Activated CD8-positive, alpha-beta T cell treated with anti-CD3 and anti-CD28 coated beads for 36 hours (primary cell): ENCODE measurements at places on chromosomes 4 and X. TPM values are rescaled to one million over a fixed set of nuclear protein-coding genes. Genes with fewer than 3 reads are reported as not detected.

DNA sequence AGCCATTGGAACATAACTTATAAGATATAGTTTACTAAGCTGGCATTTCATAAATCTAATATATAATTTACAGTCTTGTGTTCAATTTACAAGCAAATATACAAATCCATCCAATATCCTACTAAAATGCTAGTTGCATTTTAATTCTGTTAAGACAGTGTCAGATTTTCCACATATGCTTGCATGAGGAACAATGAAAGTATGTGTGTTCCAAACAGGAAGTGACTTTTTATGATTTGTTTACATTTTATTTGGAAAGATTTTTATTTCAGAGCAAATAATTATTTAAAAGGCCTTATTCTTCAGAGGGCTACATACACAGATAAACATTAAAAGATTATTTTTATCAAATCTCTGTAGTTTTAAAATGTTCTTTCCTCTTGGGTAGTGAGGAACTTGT, 130.1 kb downstream of the KLHL34 start:
- H3K27me3 ChIP-seq: no peaks in the 10 kb centered on the region
- H3K4me1 ChIP-seq: no peaks in the 10 kb centered on the region
- no peak overlapping the region for H3K4me3 ChIP-seq
- H3K36me3 ChIP-seq: peaks cover 7% of the 10 kb centered on the region

DNA sequence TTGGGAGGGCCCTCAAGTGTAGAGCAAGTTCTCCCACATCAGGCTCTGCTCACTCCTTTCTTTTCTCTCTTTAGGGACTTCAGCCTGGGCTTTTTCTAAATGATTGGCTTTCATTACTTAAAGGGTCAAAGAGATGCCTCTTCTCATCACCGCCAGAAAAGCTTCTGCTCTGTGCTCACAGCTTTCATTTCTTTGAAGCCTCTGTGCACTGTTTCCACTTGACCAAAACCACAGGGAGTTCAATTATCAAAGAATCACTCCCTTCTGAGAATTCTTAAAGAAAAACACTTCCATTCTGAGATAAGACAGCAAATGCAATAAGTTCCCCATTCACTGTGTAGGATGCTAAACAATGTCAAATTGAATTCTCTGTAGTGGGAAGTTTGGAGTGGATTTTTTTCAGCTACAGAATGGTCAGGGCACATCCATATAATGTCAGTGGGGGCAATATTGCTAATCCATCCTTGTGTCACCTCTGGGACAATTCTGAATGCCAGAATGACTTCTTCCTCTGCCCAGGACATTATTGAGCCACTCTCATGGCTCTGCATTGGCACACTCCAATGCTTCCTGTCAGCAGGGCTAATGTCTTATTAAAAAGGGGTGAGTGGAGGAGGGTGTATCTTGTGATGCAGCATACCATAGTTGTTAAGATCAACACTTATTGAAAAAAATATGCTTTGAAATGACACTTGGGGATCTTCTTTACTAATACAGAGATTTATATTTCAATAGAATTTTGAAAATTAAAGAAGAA, 217.6 kb downstream of the SNCA start:
- H3K36me3 ChIP-seq: no peaks in the 10 kb centered on the region
- peak overlapping the region; percentile 34 for H3K27ac ChIP-seq
- DNase-seq: peak; percentile 31
- H3K4me1 ChIP-seq: peaks cover 11% of the 10 kb centered on the region
- H3K4me3 ChIP-seq: no peak overlapping the region

GRCh38 chrX:115561605-115562479, 868 bp downstream of the PLS3 start:
- H3K4me3 ChIP-seq: peak overlapping the region; percentile 60
- H3K4me1 ChIP-seq: no peaks in the 10 kb centered on the region
- peaks cover 16% of the 10 kb centered on the region for H3K27me3 ChIP-seq
- H3K36me3 ChIP-seq: no peaks in the 10 kb centered on the region

DNA sequence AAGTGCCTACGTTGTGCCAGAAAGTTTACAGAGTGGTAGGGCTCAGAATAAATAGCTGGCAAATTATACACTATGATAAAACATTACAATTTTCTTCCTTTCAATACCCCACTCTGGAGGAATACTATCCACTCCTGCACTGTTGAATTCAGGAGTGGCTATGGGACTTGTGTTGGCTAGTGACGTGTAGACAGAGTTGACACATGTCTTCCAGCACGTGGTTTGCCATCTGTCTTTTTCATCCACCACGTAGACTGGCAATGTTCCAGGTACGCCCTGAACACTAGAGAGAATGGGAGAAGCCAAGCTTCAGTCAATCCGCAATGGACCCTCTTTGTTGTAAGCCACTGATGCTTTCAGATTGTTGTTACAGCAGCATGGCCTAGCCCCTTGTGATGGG, 168.8 kb upstream of the RBPJ start:
- H3K4me1 ChIP-seq: peaks cover 27% of the 10 kb centered on the region
- no peak overlapping the region for H3K27ac ChIP-seq

GRCh38 chr4:147096667-147097604, 151.3 kb upstream of the TTC29 start:
- DNase-seq: no peak
- H3K4me3 ChIP-seq: no peak overlapping the region
- H3K36me3 ChIP-seq: no peaks in the 10 kb centered on the region
- no peak overlapping the region for H3K27ac ChIP-seq

DNA sequence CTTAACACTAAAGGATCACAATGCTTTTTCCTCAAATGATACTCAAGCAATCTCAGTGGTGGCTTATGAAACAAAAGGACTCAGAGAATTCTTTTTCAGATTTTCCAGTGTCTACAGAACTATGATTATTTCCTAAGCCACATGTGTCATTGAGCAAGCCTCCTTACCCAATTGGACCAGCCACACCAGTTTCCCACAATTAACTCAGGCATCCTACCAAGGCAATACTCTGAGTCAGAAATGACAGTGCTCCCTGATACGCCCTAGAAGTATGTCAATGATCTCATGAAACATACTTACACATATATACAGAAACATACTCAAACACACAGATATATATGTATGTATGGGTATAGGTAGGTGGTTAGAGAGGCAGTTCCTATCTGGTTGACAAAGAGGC, 4.8 kb downstream of the ADAMTS3 start:
- H3K4me3 ChIP-seq: no peak overlapping the region
- H3K27ac ChIP-seq: no peak overlapping the region
- no peaks in the 10 kb centered on the region for H3K36me3 ChIP-seq
- DNase-seq: no peak

GRCh38 chrX:67543818-67544217, at the start of gene AR:
Gene AR, plus strand, starts transcription at chrX:67544021. Its CDS starts 1,126 bp downstream, at chrX:67545147.
- peaks cover 26% of the 10 kb centered on the region for H3K27me3 ChIP-seq
- peaks cover 5% of the 10 kb centered on the region for H3K4me1 ChIP-seq
- no peak for DNase-seq
- no peaks in the 10 kb centered on the region for H3K36me3 ChIP-seq
- H3K4me3 ChIP-seq: no peak within 1 kb of the TSS

Gene TMPRSS11F
- not detected for total RNA-seq

DNA sequence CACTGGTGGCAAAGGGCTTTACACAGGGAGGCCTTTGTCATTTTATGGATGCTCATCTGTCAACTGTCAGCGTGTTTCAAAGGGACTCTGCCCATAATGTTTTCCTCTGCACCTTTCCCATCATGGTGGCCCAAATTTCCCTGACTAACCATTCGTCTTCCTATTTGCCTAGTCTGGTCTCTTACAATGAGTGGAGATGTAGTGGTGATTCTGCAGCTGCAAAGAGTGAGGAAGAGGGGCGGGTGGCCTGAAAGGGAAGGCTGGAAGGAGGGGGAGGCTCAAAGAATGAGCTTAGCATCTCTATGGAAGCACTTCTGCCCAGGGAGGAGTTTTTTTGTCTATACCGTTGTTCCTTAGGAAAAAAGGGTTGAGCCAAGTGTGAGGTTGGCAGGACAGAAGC, 447.5 kb downstream of the NKX6-1 start:
- H3K36me3 ChIP-seq: no peaks in the 10 kb centered on the region
- H3K27me3 ChIP-seq: no peaks in the 10 kb centered on the region

- H3K4me3 ChIP-seq: no peak overlapping the region
- H3K4me1 ChIP-seq: no peaks in the 10 kb centered on the region
- H3K27ac ChIP-seq: no peak overlapping the region
- H3K36me3 ChIP-seq: no peaks in the 10 kb centered on the region
Measured at GRCh38 chr4:111788099-111788498, 357.2 kb upstream of the FAM241A start.

Gene CXXC4
- not detected for total RNA-seq

DNA sequence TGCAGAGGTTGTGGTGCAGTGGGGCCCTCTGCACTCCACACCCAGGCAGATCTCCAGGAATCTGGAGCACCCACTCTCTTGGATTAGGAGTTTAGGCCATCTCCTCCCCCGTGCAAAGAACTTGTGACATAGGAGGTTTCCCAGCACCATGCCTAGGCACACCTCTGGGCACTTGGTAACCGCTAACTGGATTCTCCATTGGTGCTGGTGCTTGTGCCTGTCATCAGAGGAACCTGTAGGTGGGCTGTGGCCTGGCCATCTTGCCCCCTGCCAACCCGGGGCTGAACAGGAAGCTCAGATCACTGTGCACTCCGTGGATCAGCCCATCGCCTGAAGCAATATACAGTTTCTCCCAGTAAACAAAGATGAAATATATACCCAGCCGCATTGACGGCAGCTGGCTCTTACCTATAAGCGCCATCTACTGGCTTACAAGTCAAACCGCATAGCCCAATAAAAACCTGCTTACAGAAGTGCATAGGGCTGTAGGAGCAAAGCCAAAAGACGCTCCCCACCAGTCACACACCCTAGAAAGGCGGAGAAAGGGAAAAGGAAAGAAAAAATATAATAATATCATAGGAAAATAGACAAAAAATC, 19.1 kb upstream of the TEX13B start:
- no peak overlapping the region for H3K4me3 ChIP-seq
- H3K4me1 ChIP-seq: peaks cover 3% of the 10 kb centered on the region
- DNase-seq: peak; percentile 27
- H3K27ac ChIP-seq: no peak overlapping the region

DNA sequence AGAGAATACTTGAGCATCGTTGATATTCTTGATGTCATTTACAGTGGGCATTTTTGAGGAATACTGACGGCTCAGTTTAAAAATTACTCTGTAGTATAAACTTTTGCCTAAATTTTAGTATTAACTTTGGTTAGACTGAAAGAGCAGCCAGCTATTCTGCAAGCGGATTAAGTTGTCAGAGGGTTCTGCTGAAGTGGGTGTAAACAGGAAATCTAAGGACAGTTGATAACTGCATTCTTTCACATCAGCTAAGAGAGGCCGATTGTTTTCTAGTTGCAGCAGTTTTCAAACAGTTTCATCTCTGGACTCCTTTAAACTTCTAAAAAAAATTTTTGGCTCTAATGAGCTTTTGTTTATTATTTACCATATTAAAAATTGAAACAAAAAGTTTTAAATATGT, 149.6 kb downstream of the RAPGEF2 start:
- peaks cover 20% of the 10 kb centered on the region for H3K36me3 ChIP-seq
- no peak for DNase-seq
- H3K27ac ChIP-seq: no peak overlapping the region
- H3K4me3 ChIP-seq: no peak overlapping the region
- H3K27me3 ChIP-seq: no peaks in the 10 kb centered on the region

DNA sequence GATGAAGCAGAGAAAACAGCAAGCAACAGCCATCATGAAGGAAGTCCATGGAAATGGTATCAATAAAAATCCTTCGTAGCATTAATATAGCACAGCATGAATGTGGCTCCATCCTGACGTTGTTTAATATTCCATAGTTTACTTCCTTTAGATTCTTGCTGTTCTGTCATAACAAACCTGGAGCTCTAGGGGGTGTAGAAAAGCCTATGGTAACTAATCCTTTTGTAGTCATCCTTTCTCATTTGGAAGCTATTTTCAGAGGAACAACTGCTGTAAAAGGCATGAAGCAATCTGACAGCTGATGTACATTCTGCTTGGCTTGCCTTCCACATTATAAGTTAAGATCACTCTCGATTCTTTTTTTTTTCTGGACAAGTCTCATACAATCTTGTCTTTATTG, 914 bp downstream of the MYOZ2 start:
- no peak overlapping the region for H3K27ac ChIP-seq
- no peak for DNase-seq
- no peaks in the 10 kb centered on the region for H3K36me3 ChIP-seq
